ENCODE measurements at places on chromosomes 16 and 17. TPM values are rescaled to one million over a fixed set of nuclear protein-coding genes. Genes with fewer than 3 reads are reported as not detected.

The PLA2G10 gene
- total RNA-seq: 5.8 TPM

The WSCD1 gene
- total RNA-seq: not detected

The IRF8 gene
- not detected for total RNA-seq

The MMP25 gene
- total RNA-seq: 0.28 TPM

- no peak overlapping the region for H3K4me3 ChIP-seq
- no peaks in the 10 kb centered on the region for H3K4me1 ChIP-seq
- H3K36me3 ChIP-seq: no peaks in the 10 kb centered on the region
- no peak overlapping the region for H3K27ac ChIP-seq
Measured at GRCh38 chr16:73232555-73233328, 184.8 kb upstream of the ZFHX3 start.

GRCh38 chr16:4318451-4318910 lies 2.6 kb downstream of the GLIS2 start:
- no peaks in the 10 kb centered on the region for H3K27me3 ChIP-seq
- H3K36me3 ChIP-seq: no peaks in the 10 kb centered on the region
- H3K4me1 ChIP-seq: peaks cover 20% of the 10 kb centered on the region
- no peak overlapping the region for H3K4me3 ChIP-seq

DNA sequence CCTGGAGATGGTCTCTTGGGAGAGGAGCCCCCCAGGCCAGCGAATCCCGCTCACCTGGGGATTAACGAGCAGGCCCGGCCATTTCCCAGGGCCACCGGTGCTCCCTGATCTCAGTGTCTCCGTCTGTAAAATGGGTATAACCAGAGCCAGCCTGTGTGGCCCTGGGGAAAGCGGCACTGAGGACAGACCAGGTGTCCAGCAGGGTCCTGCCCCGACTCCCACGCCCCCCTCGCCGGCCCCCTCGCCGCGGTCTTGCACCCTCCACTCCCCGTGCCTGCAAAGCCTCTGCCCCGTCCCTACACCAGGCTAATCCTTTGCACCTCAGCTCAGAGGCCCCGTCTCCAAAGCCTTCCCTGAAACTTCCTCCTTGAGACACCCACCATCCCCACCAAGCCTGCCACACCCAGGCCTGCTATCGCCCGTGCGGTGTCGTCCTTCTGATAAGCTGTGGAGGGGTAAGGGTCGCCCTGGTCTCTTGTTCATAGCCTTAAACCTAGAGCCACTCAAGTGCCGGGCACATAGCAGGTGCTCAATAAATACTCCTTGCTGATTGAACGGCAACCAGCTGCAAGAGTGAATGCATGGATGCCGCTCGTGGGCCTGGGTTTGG lies 259.1 kb downstream of the C16orf95 start:
- no peak for DNase-seq
- H3K4me3 ChIP-seq: no peak overlapping the region
- H3K4me1 ChIP-seq: no peaks in the 10 kb centered on the region
- H3K36me3 ChIP-seq: no peaks in the 10 kb centered on the region

DNA sequence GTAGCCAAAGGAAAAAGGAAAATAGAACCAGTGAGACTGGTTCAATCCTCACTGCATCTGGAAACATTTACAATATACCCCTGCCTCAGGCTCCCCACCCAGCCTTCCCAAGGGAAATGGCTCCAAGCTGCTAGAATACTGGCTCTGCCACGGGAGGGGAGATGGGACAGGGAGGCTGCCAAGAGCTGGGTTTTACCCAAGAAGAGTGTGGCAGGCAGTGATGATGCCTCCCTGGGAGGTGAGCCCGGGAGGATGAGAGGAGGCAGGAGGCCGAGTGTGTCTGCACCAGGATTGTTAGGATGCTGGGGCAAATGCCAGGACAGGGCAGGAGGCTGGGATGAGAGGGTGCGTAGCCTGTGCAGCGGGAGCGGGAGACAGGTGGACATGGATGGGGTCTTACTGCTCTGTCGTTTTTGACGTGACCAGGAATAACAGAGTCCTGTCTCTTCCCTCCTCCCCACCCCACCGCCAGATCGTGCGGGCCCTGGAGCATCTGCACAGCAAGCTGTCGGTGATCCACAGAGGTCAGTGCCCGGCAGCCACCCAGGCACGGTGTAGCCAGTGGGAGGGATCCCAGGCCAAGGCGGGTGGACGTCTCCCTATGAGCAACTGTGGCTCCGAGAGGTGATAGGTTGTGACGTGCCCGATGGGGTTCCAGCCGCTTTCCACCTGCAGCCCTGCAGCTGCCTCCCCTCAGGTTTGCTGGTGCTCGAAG lies 18.4 kb downstream of the MAP2K3 start:
- no peak overlapping the region for H3K4me3 ChIP-seq
- no peak overlapping the region for H3K27ac ChIP-seq
- no peaks in the 10 kb centered on the region for H3K36me3 ChIP-seq

GRCh38 chr16:14101415-14101814 lies 30.3 kb downstream of the MRTFB start:
- H3K36me3 ChIP-seq: no peaks in the 10 kb centered on the region
- no peak overlapping the region for H3K4me3 ChIP-seq
- peaks cover 57% of the 10 kb centered on the region for H3K4me1 ChIP-seq
- no peak for DNase-seq

DNA sequence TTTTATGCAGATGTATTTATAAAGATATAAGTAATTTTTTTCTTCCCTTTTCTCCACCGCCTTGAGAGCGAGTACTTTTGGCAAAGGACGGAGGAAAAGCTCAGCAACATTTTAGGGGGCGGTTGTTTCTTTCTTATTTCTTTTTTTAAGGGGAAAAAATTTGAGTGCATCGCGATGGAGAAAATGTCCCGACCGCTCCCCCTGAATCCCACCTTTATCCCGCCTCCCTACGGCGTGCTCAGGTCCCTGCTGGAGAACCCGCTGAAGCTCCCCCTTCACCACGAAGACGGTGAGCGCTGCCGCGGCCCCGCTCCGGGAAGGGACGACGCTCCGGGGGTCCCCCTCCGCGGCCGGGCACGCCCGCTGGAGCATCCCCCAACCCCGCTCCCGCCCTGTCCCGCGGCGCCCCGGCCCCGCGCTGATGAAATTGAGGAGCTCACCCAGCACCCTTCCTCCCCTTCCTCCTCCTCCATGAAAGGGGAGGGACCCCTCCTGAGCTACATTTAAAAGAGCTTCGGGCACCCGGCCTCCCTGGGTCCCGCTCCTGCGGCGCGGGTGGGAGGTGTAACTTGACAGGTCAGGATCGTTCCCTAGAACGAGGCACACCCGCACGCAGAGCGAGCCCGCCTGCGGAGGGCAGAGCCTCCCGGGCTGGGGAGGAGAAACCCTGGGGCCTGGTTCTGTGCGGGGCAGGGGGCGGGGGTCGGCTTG lies 706 bp downstream of the HLF start:
- DNase-seq: no peak
- H3K36me3 ChIP-seq: no peaks in the 10 kb centered on the region
- no peak overlapping the region for H3K27ac ChIP-seq
- H3K4me1 ChIP-seq: no peaks in the 10 kb centered on the region

DNA sequence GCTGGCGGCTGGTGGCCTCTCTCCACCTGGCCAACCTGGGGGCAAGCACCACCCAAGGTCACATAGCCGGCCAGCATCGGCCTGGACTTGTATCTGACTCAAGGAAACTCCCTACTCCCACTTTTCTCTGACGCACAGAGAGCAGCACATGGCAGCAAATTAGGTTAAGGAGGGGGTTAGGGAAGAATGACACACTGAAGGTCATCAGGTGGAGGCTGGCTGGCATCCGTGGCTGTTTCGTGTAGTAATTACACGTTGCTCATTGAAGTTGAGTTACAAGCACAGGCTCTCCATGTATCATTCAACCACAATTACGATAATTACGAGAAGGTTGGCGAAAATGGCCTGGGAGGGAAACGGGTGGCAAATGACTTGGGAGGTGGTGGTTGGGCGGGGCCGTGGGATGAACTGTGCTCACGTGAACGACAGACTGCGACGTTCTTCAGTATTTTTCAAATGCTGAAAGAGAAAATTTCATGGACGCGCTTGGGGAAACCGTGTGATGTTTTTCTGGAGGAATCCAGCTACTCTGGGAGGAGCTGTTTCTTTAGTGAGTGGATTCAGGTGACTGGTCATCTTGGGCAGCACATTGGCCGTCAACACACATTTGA lies 4.0 kb upstream of the METRNL start:
- no peaks in the 10 kb centered on the region for H3K36me3 ChIP-seq
- H3K4me3 ChIP-seq: no peak overlapping the region
- no peak for DNase-seq

DNA sequence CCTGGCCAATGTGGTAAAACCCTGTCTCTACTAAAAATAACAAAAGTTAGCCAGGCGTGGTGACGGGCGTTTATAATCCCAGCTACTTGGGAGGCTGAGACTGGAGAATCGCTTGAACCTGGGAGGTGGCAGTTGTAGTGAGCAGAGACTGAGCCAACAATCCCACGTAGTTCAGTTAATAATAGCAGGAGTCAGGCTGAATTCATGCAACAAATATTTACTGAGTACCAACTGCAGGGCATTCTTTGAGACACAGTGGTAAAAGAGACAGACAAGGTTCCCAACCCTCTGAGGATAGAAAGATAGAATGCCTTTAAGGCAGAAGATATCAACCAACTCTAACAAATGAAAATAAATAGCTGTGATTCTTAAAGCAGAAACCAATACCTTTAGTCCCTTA lies 39.1 kb downstream of the SPOP start:
- no peaks in the 10 kb centered on the region for H3K27me3 ChIP-seq
- H3K4me3 ChIP-seq: no peak overlapping the region
- no peaks in the 10 kb centered on the region for H3K4me1 ChIP-seq
- no peak overlapping the region for H3K27ac ChIP-seq
- no peaks in the 10 kb centered on the region for H3K36me3 ChIP-seq

- no peak for DNase-seq
- H3K27me3 ChIP-seq: peaks cover 38% of the 10 kb centered on the region
- no peak overlapping the region for H3K4me3 ChIP-seq
- no peaks in the 10 kb centered on the region for H3K36me3 ChIP-seq
- no peak overlapping the region for H3K27ac ChIP-seq
Measured at GRCh38 chr17:36094746-36095145, 4.8 kb upstream of the CCL3 start.

- H3K4me1 ChIP-seq: no peaks in the 10 kb centered on the region
- no peak overlapping the region for H3K4me3 ChIP-seq
- no peaks in the 10 kb centered on the region for H3K27me3 ChIP-seq
- no peaks in the 10 kb centered on the region for H3K36me3 ChIP-seq
- DNase-seq: no peak
Measured at GRCh38 chr17:15507896-15508295, 40.5 kb upstream of the CDRT4 start.

GRCh38 chr16:81600275-81600674 lies 155.7 kb downstream of the CMIP start:
- no peak overlapping the region for H3K27ac ChIP-seq
- no peaks in the 10 kb centered on the region for H3K36me3 ChIP-seq
- H3K4me1 ChIP-seq: peaks cover 17% of the 10 kb centered on the region
- H3K4me3 ChIP-seq: no peak overlapping the region

- H3K27ac ChIP-seq: no peak overlapping the region
- peaks cover 8% of the 10 kb centered on the region for H3K27me3 ChIP-seq
- no peaks in the 10 kb centered on the region for H3K4me1 ChIP-seq
- no peak overlapping the region for H3K4me3 ChIP-seq
- H3K36me3 ChIP-seq: no peaks in the 10 kb centered on the region
Measured at GRCh38 chr17:14593956-14594355, 293.1 kb downstream of the HS3ST3B1 start.

DNA sequence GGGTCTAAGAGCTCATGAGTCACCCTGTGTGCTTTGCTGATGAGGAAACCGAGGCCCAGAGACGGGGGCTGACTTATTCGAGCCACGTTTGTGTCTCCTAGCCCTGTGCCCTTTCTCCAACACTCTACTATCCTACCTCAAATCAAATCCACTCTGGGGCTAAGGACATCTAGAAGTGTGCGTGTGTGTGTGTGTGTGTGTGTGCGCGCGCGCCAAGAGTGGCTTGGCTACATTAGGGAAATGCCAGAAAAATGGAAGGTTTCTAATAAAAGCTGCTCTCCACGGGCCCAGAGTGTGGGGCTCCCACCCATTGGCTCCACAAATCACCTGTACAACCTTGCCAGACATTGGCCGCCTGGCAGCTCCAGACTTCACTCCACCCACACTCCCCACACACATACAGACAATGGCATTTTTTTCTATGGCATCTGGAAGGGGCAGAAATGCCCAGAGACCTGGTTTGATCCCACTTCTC lies 30.3 kb upstream of the PHOSPHO1 start:
- no peaks in the 10 kb centered on the region for H3K36me3 ChIP-seq
- no peaks in the 10 kb centered on the region for H3K27me3 ChIP-seq
- H3K4me3 ChIP-seq: peak overlapping the region; percentile 58
- 0 out of 2 replicates have a peak, but pooled peaks cover 3% of the 10 kb centered on the region for H3K4me1 ChIP-seq
- no peak for DNase-seq

Data from PC-9 (cell line).